ENCODE measurements at places on chromosomes 4 and X.

DNA sequence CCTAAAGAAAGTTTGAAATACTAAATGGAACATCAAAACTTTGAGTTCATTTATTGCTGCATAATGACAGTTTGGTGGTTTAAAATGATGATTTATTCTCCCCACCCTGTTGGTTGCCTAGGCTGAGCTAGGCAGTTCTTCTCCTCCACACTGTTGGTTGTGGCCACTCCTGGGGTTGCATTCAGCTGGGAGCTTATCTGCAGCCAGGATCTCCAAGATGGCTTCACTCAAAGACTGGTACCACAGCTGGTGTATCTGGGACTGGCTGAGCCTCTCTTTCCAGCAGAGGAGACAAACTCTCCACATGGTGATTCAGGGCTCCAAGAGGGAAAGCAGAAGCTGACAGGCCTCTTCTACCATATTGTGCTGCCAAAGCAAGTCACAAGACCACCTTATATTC is 33.1 kb downstream of the MSL3 start:
- DNase-seq, result no peak

- DNase-seq, result no peak
Measured at GRCh38 chrX:143787341-143787740, 66.8 kb upstream of the SPANXN2 start.

DNA sequence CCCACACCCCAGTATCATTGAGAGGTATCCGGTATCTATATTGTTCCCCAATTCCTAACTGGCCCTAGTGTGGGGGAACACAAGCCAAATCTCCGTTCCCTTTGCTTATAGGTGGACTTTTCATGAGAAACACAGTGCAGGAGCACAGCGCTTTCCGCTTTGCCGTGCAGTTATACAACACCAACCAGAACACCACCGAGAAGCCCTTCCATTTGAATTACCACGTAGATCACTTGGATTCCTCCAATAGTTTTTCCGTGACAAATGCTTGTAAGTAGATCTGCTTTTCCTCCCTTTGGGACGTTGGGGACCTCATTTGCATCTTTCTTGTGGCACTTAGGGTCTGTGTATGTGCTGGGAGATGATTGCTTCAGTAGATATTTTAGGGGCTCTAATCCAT is 1.6 kb downstream of the GRIA3 start:
- DNase-seq, result no peak

GRCh38 chr4:168183717-168184571 is 91.6 kb downstream of the ANXA10 start:
- no peak for DNase-seq

DNA sequence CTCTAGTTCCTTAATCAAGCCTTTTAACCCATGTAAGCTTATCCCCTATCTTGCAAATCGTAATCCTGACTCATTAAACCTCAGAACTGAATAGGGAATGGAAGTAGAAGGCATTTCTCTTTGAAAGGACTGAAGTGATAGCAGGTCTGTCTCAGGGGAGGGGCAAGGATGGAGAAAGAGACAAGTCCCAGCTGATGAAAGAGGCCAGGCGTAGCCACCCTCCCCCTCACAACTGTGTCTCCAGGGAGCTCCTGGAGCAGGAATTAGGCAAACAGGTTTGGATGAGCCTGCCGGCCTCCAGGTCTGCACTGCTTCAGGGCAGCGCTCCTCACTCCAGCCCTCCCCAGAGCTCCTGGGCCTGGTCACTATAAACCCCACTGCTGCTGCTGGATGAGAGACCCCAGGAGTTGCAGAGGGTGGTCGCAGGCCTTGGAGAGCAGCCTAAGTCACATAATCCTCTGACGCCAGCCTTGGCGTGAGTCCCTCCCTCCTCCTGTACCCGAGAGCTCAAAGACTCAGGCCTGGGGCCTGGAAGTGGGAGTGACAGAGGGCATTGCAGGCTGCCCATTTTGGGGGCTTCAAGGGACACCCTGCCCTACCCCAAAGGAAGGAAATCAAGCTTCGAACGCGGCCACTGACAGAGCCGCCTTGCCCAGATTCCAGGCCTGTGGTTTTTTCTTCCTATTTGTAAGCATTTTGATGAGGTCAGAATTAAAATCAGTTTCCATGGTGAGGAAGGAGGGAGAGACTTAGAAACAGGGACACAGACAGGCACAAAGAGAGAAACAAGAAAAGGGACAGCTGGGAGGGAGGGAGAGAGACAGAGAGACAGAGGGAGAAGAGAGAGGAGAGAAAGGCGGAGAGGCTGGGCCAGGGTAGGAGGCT is 21.2 kb upstream of the MSX1 start:
- no peak for DNase-seq

All from activated CD4-positive, alpha-beta T cell treated with anti-CD3 and anti-CD28 coated beads, Interleukin-2, amount 10 ng/mL, durations not matched to agents 7 days and 5 days (primary cell).